CD4-positive, alpha-beta memory T cell (primary cell): ENCODE measurements at places on chromosomes 2 and 18. TPM values are rescaled to one million over a fixed set of nuclear protein-coding genes. Genes with fewer than 3 reads are reported as not detected.

Gene CLEC4F
- not detected for polyA plus RNA-seq

Gene FRZB
- polyA plus RNA-seq = 0.43 TPM

Gene MEP1B
- polyA plus RNA-seq = not detected

DNA sequence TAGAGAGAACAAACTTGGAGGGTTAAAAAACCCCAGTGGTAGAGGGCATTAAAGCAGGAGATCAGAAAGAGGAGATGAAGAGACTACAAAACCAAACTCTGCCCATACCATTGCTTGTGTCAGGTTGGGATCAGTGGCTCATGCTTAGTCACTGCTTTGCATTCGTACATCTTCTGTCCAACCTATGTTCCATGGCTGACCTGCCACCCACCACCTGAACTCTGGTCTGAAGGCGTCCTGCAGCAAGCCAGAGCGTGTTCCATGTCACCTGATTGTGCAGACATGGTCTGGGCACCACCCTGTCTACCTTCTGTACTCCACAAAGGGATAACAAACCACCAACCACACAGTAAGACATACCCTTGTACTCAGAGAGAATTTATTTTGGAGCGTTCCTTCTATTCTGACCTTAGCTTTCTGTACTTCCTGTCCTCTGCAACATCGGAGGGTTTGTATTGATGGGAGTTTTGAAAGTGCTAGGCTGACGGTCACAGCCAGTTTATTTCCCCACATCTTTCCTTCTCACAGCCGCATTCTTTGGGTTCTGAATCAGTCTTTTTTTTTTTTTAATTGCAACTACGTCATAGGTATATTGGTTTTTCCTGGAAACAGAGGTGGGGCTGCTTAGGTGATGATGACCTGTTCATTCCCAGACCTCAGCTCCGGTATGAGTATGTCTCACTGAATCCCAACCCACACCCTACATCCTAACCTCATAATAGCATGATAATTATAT is 88.3 kb downstream of the SOWAHC start:
- DNase-seq = no peak

Gene RIT2
- polyA plus RNA-seq = not detected

- no peak for DNase-seq
Observed at GRCh38 chr2:200738590-200738989, 73.1 kb upstream of the BZW1 start.

GRCh38 chr2:112577756-112578155 is 6.7 kb upstream of the CHCHD5 start:
- DNase-seq = no peak

Gene TDRD15
- polyA plus RNA-seq = not detected

Gene REG3G
- not detected for polyA plus RNA-seq

DNA sequence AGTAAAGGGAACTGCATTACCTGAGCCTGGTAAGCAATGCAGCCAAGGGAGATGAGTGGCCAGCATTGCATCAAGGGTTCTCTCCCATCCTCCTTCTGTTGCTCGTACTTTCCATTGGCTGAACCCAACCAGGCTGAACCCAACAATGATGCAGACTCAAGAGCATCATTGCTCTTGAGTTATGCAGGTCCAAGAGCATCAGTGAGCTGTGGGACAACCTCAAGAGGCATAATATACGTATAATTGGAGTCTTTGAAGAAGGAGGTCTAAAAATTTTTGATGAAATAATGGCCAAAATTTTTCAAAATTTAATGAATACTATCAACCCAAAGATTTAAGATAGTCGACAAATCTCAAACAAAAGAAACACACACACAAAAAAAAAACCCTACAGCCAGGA is 213.0 kb downstream of the RNF152 start:
- no peak for DNase-seq

DNA sequence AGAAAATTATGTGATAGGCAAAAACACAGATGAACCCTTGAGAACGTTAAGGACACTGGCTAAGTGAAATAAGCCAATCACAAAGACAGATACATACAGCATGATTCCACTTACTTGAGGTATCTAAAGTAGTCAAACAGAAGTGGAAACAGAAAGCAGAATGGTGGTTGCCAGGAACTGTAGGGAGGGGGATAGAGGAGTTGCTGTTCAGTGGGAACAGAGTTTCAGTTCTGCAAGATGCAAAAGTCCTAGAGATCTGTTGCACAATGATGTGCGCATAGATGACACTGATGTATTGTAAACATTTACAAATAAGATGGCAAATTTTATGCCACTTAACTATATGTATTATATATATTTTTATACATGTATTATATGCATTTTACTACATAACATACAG is 59.7 kb downstream of the POLE4 start:
- no peak for DNase-seq

GRCh38 chr2:78992807-78993517 is 32.5 kb upstream of the REG3G start:
- DNase-seq = no peak

Gene RAX
- not detected for polyA plus RNA-seq

DNA sequence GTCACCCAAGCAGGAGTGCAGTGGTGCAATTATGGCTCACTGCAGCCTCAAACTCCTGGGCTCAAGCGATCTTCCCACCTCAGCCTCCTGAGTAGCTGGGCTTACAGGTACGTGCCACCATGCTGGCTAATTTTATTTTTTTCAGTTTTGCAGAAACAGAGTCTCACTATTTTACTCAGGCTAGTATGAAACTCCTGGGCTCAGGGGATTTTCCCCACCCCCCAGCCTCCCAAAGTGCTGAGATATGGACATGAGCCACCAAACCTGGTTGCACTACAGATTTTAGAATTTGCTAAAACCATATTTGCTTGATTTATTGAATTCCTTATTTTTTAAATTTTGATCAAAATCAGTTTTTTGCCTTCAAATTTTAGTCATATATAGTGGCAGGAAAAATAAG is 1553.4 kb downstream of the LRP1B start:
- no peak for DNase-seq

Gene RAD51AP2
- polyA plus RNA-seq = not detected

Gene KLF7
- 14.1 TPM for polyA plus RNA-seq

Gene SAG
- polyA plus RNA-seq = not detected

Gene LAMA3
- not detected for polyA plus RNA-seq

Gene MBD2
- 4.2 TPM for polyA plus RNA-seq

Gene KCNF1
- not detected for polyA plus RNA-seq

Gene SATB2
- not detected for polyA plus RNA-seq

Gene IL36A
- 0.56 TPM for polyA plus RNA-seq

GRCh38 chr2:234869969-234870368 is 81.8 kb upstream of the SH3BP4 start:
- no peak for DNase-seq

DNA sequence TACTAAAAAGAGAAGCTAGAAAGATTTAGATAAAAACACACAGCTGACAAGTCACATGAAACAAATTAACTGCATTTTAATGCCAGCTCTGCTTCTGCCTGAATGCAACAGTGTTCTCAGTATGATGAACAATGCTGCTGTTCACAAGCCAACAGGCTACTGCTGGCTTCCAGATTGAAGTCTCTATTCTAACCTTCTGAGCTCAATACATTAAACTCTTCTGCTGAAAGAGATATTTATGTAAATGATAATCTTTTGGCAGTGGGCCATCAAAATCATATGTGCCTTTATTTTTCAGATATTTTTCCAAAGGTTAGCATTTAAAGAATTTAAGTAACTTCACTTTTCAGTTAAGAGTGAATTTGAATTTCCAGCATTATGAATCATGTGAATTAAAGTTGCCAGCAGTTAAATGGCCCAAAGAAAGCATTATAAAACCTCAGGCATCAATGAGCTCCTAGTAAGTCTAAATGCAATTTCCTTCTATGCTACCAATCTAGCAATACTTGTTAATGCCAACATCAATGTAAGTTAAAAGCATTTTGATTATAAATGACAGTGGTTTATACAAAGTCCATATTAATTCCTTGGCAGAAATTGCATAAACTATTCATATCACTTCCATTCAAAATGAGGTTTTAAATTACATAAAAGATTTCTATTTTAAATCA is 72.4 kb downstream of the ID2 start:
- DNase-seq = no peak

DNA sequence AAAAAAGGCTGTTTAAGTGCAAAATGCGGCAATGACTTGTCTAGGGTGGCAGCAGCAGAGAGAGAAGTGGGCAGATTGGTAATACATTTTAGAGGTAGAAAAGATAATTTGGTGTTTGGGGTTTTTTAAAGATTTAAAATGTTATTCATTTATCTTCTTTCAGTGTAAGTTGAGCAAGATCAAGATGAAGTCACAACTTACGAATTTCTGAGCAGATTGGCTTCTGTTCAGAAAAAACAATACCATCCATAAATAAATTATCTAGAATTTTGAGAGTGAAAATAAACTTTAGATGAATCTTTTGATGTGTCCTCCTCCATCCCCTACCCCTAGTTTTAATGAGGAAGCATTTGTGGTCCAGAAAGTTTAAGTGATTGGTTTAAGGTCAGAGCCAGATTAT is 47.9 kb upstream of the FAM171B start:
- no peak for DNase-seq

GRCh38 chr2:80244905-80245584 is 59.5 kb downstream of the LRRTM1 start:
- no peak for DNase-seq

DNA sequence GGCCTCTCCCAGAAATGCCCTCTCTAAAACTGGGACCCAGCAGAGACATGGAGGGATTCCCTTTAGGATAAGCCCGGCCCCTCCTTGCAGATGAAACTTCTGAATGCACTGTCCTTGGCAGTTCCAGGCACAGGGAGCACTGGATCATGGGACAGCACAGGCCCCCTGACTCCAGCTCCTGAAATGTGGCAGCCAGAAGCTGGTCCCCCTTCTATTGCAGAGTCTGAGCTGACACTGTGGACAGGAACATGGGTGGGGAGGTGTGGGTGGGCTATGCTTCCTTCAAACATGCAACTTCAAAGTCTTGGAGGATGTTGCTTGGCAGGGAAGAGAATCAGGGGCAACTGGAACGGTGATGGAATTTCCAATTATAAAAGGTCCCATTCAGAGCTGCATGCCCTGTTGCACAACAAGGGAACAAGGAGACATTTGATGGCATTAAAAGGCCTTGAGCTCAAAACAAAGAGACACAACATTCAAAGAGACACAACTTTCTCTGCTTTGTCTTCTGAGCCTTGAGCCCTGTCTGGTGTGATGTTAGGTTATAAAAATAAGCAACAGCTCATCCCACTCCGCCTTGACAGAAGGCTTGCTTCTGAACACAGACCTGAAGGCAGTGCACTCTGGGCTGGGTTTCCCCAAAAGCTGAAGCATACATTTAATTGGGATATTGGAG is 239.0 kb downstream of the OSR1 start:
- no peak for DNase-seq

- DNase-seq = no peak
Observed at GRCh38 chr2:214436470-214436869, 25.6 kb downstream of the VWC2L start.

Gene LCT
- polyA plus RNA-seq = not detected

DNA sequence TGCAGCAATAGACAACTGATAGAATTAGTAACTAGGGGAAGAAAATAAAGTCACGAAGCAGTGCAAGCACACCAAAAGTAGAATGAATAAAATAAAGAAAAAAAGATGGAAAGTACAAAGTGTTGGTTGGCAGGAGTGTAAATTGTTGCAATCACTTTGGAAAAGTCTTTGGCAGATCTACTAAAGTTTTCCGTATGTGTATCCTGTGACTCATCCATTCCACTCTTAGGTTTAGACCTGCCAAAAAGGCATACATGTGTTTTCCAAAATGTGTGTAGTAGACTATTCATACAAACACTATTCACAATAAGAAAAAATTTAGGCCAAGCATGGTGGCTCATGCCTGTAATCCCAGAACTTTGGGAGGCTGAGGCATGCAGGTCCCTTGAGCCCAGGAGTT is 282.1 kb upstream of the FSIP2 start:
- DNase-seq = no peak

DNA sequence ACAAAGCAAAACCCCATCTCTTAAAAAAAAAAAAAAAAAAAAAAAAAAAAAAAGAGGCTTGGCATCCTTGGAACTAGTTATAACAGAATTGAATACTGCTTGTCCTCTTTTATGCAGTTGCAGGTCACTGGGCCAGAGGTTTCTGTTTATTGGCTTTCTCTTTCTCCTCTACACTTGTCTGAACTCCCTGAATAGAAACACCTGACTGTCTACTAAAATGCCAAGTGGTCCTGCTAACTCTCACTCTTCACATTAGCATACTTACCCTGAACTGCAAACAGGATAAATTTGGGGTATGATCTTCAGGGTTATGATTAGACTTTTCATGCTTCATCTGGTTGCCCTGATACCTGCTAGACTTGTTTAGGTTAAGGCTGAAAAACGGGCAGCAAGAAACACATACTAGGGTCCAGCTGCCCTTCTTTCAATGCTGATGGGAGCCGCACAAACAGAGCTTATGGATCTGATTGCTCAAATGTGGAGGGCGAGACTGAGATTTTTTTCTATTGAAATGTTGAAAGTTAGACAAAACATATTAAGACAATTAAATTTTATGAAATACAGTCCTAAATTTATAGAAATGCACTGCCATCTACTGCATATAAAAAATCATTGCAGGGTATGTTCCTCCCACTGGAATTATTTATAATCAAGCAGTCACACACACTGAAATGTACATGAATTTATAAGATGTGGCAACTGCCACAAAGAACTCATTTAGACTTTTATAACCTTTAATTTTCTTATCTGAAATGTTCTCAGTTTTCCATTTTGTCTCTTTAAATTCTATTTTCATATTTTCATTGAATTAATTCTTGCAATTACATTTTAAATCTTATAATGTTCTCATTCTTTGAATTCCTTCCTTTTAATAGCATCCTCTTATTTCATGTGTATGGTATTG is 40.8 kb downstream of the GTF3C3 start:
- no peak for DNase-seq

DNA sequence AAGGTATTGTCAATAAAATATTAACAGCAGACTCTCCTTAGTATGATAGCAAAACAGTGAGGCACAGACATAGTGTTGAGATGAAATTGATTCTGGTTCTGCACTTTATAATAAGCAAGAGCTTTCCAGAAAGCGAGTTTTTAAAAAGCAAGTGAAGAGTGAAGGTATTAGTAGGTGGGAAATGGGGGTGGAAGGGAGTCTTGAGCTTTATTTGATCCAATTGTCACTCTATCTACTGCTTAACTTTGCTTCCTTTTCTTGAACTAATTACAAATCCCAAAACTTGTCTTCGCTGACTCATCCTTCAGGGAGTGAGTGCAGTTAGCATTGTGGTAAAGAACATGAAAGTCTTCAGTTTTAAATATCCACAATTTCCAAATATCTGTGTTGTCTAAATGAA is 120.6 kb upstream of the BOD1L2 start:
- no peak for DNase-seq

DNA sequence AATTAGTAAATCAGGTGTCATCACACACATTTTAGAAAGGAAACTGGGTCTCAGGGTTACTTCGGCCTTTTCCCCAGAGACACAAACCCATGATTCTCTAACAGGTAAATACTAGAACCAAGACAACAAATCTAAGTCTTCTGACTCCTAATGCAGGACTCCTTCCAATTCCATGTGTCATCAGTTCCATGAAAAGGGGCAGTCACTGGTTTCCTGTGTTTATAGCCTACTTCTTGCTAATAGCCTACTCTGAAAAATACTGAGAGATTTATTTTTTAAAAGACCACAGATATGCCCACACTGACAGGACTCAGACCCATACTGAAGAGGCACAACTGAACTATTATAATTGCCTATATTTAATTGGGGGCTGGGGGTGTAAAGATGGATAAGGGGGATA is 33.0 kb downstream of the RAB1A start:
- DNase-seq = no peak

Gene TUBA4B
- not detected for polyA plus RNA-seq
